Stimulated activated CD4-positive, alpha-beta T cell treated with anti-CD3 and anti-CD28 coated beads, Interleukin-12 subunit alpha, Interleukin-12 subunit beta, amount 100 ng/mL, for 24 hours (primary cell): ENCODE measurements at places on chromosomes 3 and 15.

- no peak for DNase-seq
Observed at GRCh38 chr15:83845230-83845629, 191.3 kb downstream of the ADAMTSL3 start.

DNA sequence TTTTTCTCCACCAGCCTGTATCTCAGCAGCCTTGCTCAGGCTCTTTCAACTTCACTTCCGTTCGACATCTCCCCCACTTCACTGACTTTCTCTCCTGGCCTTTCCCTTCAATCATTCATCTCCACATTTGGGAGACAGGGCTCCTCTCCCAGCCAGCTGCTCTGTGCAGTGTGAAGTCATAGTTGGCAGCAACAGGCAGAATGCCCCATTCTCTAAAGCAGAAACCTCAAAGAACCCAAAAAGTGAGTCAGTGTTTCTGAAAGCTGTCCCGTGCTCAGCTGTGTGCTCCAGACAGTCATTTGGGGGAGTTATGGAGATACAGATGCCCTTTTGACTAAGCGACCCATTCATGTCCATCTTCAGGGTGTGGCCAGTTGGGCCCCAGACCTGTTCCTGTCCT is 54.3 kb downstream of the NTRK3 start:
- no peak for DNase-seq

DNA sequence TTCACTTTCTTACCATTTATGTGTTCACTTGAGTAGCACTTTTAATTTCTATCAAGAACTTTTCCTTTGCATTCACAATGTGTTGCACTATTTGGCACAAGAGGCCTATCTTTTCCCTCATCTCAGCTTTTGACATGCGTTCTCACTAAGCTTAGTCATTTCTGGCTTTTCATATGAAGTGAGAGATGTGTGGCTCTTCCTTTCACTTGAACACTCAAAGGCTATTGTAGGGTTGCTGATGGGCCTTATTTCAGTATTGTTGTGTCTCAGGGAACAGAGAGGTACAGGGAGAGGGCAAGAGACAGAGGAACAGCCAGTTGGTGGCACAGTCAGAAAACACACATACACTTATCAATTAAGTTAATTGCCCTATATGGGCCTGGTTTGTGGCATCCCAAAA is 127.4 kb upstream of the MLF1 start:
- no peak for DNase-seq

DNA sequence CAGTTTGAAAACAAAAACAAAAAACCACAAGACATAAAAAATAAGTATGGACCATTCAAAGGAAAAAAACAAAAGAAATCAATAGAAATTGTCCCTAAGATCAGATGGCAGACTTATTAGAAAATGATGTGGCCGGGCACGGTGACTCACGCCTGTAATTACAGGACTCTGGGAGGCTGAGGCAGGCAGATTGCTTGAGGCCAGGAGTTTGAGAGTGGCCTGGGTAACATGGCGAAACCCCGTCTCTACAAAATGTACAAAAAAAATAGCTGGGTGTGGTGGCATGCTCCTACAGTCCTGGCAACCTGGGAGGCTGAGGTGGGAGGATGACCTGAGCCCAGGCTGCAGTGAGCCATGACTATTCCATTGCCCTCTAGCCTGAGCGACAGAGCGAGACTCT is 16.6 kb downstream of the SPCS1 start:
- DNase-seq: no peak

GRCh38 chr15:74156678-74157411 is 16.7 kb upstream of the ISLR start:
- no peak for DNase-seq

DNA sequence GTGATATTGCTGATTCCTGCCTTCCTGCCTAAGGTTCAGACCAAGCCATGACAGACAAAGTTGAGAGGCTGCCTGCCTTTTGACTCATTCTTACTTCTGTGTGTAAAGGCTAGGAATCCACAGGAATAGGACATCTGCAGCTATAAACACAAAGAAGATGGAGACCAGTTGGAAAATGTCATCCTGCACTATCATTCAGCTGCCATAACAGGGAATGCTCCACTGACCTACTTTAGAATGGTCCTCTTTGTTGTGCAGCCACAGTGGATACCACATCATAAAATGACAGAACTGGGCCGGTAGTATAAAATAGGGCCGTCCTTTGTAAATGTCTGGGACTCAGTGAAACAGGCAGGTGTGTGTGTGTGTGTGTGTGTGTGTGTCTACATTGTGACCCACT is 75.1 kb downstream of the STAC start:
- DNase-seq: no peak

DNA sequence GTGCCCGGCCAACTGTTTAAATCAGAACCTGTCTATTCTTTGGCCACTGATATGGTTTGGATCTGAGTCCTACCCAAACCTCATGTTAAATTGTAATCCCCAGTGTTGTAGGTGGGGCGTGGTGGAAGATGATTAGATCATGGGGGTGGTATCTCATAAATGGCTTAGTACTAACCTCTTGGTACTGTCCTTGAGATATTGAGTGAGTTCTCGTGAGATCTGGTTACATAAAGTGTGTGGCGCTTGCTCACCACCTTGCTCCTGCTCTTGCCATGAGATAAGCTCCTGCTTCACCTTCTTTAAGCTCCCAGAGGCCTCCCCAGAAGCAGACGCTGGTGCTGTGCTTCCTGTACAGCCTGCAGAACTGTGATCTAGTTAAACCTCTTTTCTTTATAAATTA is 42.4 kb downstream of the REC114 start:
- DNase-seq: no peak

- no peak for DNase-seq
Observed at GRCh38 chr3:23239211-23240068, 36.3 kb downstream of the UBE2E2 start.

- no peak for DNase-seq
Observed at GRCh38 chr3:15635121-15635661, 33.6 kb downstream of the BTD start.

DNA sequence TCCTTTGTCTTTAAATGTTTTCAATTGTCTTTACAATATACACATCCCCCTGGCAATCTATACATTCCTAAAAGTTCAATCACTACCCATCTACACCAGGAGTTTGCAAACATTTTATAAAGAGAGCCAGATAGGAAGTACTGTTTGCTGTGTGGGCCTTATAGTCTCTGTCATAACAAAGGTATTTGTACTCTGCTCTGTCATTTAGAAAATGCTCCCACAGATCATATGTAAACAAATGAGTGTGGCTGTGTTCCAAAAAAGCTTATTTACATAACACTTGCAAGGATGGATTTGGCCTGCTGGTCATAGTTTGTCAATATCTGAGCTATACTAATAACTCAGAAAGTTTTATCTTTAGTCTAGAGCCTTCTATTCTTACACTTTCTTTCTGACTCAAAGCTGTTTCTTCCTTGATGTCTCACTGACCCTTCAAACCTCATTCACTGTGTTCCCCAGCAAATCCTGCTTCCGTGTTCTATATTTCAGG is 511.9 kb downstream of the GBE1 start:
- no peak for DNase-seq

GRCh38 chr3:81033684-81034083 is 727.8 kb downstream of the GBE1 start:
- no peak for DNase-seq

DNA sequence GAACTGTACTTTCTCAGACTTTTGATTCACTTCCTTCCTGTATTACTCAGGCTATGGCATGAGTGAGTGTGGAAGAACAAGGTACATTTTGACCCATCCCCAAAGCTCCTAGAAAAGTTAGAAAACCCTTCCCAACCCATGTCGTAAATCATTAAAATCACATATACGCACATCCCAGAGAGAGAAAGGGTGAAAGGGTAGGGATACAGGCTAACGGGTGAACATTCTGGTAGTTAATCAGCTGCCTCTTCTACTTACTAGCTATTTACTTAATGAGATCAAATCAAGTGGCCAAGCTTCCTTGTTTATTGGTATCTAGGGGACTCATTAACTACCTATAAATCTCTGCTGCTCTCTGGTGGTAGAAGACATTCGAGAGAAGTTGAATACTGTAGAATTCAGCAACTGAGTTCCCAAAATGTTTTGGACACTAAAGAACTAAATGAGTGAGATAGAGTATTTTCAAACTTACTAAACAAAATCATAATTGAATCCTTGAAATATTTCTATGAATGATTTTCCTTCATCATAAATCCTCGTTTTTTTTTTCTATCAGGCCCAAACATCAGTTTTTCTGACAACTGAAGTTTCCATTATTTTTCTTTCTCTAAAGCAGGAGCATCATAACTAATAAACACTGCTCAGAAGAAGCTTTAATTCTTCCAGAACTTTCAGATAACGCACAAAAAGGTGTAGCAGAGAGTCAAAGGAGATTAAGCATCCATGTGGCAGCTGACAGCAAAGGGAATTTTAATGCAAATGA is 124.2 kb downstream of the IMPG2 start:
- no peak for DNase-seq

DNA sequence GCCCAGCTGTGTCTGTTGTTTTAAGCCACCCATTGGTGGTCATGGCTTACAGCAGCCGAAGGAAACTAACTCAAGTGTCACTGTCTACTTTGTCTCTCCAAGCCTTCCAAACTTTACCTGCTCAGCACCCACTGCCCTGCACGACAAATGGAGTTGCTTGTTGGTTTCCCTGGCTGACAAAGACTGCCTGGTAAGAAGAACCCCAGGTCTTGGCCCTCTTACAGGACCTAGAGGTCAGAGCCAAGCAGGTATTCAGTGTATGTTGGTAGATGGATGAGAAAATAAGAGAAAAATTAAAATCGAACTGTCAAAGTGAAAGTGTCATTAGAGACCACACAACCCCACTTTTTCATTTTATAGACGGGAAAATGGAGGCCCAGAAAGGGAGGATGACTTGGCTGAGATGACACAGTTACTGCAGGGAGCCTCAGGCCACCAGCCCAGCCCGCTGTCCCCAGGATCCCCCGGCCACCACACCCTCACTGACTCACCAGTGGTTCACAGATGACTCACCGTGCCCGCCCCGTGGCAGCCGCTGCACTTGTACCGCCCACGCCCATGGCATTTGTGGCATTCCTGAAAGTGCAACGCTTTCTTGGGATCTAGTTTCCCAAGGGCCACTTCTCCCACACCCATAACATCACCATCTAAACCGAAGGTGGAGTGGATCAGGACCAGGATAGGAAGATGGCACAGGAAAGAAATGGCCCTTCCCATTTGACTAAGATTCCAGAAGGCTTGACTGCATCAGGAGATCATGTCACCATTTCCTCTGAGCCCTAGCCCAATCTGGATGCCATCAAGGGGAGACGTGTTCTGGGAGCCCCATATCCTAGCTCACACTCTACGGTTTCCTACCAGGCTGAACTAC is 15.2 kb downstream of the SSUH2 start:
- peak; percentile 46 for DNase-seq

GRCh38 chr3:49411535-49411967 is 225 bp downstream of the RHOA start:
- DNase-seq: peak; percentile 20

DNA sequence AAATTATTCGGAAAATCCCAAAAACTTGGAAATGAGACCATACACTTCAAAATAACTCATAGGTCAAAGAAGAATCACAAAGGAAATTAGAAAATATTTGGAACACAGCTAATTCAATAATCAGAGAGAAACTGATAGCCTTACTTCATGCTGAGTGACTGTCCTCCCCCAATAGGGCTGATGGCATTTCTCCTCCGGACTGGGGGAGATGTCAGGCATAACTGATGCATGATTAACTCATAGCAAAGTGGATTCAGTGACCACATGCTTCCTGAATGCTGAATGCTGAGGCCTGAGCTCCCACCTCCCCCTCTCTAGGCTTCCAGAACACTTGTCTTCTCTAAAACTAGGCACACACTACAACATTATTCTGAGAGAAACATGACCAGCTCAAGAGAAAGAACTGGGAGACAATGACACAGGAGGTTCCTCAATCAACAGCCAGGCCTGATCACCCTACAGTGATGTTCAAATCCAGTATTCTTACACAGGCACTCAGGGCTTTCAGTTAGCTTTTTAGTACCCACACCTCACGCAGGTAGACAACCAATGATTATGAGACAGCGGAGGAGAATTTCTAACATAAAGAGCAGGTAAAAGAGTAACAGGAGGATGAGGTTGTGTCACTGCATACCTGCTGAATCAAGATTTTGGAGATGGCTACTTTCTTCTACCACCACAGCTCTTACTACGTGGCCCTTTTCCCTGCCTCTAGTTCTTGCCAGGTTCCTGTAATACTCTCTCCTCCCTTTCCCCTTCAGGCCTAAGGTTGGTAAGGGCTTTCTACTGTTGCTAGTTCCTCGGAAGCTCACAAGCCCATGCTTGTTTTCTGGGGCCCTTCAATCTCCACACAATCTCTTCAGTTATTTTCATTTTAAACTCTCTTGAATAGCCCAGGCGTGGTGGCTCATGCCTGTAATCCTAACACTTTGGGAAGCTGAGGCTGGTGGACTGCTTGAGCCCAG is 96.1 kb downstream of the FMN1 start:
- no peak for DNase-seq

DNA sequence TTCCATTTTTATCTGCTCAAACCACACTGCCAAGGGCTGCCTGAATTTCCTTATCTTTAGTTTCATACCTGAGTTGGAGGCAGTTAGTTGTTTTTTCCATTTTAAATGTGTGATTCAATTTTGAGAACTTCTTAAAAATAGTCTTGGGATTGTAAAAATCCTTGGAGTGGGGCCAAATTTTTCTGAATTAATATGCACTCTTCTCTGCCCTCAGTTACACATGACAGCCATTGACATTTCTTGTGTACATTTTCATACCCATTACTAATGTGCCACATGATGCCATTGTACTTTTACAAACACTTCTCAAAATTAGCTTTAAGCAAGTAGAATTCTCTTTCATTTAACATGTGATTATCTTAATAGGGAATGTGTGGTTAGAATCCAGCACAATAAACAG is 141.7 kb downstream of the C3orf38 start:
- DNase-seq: no peak

DNA sequence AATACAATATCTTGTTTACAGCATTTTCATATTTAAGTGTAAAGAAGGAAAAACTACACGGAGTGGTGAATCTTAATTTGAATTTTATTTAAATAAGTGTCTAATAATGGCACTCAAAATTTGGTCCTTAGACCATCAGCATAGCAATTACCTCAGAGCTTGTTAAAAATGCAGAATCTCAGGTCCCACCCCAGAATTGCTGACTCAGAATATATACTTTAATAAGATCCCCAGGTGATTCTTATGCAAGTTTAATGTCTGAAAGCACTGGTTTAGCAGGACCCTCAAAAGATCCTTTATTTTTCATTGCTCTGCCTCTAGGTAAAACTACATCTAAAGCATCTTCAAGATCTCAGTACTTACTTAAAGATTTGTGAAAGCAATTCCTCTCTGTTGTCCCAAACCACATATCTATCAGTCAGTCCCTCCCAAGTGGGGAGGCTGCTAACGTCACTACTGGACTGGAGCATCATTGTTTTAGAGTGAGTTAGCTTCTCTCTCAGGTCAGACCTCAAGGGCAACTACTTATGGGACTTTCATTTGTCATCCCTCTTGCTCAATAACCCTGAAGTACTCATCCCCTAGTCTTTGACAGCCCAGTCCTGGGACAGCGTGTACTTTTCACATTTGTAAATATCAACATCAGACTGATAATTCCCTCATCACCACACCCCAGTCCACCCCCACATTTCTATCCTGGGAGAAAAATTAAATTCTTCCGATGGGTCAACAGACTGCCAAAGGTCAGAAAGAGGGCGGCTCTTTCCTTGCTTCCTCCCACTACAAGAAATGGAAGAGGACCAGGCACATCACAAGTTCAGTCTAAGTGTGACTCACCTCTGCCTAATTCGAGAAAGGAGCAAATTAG is 76.7 kb downstream of the CBLB start:
- DNase-seq: no peak

GRCh38 chr15:62482785-62483429 is 317.8 kb upstream of the C2CD4B start:
- no peak for DNase-seq

GRCh38 chr3:122148941-122149627 is 34.4 kb upstream of the CASR start:
- no peak for DNase-seq

GRCh38 chr3:72384602-72385001 is 463.6 kb downstream of the SHQ1 start:
- DNase-seq: no peak
